Stimulated activated CD8-positive, alpha-beta memory T cell treated with anti-CD3 and anti-CD28 coated beads, Interleukin-4, amount 100 ng/mL, for 1 hour (primary cell): ENCODE measurements at places on chromosomes 12 and 14.

- DNase-seq = peak; percentile 82
Observed at GRCh38 chr14:50860478-50861086, 11.3 kb upstream of the ABHD12B start.

GRCh38 chr14:89641495-89642175 is 224.6 kb upstream of the FOXN3 start:
- DNase-seq = no peak

- DNase-seq = no peak
Observed at GRCh38 chr14:64725261-64725815, 21.1 kb downstream of the PLEKHG3 start.

DNA sequence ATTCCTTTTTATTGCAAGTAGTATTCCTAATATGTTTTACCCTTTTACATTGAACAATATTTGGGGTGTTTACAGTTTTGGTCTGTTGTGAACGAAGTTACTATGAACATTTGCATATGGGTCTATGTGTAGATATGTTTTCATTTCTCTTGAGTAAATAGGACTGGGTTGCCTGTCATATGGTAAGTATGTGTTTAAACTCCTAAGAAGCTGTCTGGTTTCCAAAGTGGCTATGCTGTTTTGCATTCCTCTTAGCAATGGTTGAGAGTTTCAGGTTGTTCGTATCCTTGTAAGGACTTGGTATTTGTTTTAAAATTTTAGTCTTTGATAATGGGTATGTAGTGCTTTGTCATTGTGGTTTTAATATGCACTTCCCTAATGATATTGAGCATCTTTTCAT is 6.3 kb downstream of the METAP2 start:
- DNase-seq = no peak

GRCh38 chr14:88904864-88905263 is 80.4 kb downstream of the TTC8 start:
- DNase-seq = no peak

DNA sequence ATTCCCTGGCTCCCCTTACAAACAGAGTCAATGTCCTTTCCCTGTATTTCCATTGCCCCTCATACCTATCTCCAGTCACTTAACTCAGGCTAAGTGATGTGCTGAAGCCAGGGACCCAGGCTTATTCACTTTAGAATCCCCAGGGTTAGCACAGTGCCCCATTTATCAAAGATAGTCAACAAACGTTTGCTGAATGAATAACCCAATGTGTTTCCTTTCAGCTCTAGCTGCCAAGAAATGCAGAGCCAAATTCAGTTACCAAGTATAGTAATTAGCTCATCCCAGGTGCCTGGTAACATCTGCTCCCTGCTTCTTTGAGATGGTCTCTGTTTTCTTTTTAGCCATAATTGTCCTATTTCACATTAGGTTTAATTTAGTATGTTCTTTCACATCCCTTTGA is 189.5 kb downstream of the PHLDA1 start:
- no peak for DNase-seq

DNA sequence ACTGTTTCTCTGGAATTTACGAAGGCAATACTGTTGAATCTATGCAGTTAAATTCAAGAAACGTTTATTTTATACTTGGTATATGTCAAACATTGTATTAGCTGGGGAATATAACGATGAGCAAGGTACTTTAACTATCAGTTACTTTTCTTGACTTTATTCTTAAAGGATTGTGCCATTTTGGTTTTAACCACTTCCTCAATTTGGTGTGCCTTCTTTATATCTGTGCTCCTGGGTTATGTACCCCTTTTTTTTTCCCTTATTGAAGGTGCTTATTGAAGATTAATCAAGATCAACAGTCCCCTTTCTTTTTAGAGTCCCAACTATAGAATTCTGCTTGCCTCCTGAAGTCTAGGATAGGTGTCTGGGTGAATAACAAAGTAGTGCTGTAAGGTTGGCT is 5.8 kb downstream of the RAB21 start:
- no peak for DNase-seq

GRCh38 chr12:52255926-52256583 is 18.4 kb upstream of the KRT86 start:
- DNase-seq = no peak

- no peak for DNase-seq
Observed at GRCh38 chr14:99878563-99878962, 85.3 kb downstream of the EML1 start.

DNA sequence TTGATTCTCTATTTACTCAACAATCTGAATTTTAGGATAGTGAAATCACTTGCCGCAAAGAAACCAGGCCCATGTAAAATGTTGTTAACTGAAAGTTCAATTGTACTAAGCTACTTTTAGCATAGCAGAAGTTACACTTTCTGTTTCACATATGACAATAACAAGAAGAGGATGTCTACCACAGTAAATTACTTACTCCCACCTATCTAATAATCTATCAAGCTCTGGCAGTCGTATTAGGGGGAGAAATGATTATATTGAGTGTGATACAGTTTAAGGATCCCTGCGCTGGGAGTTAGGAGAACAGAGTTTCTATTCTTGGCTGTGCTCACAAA is 66.5 kb upstream of the CAND1 start:
- DNase-seq = no peak

DNA sequence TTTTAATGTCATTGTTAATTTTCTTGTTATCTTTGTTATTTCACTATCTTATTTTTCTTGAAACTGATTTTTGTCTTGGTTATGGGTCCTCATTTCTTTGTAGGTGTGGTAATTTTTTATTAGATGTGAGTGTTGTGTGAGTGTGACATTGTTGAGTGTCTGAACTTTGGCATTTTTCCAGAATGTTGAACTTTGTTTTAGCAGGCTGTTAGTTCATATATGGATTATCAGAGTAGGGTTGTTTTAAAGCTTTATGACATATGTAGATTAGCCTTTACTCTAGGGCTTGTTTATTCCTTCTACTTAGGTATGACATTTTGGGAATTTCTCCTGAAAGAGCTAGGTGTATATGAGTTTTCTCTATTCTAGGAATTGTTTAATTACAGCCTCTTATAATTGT is 103.9 kb downstream of the ARID2 start:
- no peak for DNase-seq

- no peak for DNase-seq
Observed at GRCh38 chr12:958588-959123, 9.2 kb upstream of the RAD52 start.

DNA sequence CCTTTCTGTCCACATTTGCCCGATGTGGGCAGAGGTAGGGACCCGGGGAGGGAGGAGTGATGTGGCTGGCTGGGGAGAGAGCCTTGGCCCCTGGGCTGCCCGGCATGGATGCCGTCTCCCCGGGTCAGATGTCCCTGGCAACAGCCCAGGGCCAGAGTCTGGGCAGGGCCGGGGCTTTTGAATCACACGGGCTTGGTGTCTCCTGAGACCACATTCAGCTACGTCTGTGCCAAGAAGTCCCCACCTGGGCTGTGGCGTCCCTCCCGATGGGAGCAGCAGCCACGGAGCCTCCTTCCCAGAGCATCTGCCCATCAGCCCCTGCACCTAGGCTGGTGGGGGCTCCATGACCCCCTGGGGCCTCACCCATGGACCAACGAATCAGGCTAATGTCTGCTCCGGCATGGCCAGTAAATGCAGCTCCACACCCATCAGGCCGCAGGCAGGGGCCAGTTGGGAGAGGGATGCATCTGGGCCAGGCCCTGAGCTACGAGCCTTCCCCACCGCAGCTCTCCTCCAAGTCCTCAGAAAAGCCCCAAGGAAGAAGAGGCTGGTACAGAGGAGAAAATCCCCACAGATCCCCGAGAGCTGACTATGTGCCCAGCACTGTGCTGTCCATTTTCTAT is 109.4 kb downstream of the RFLNA start:
- no peak for DNase-seq

- DNase-seq = no peak
Observed at GRCh38 chr12:89645434-89645833, 63.2 kb downstream of the ATP2B1 start.

GRCh38 chr14:71749613-71750238 is 182.5 kb upstream of the RGS6 start:
- no peak for DNase-seq

GRCh38 chr12:39830852-39831520 is 211.4 kb upstream of the ABCD2 start:
- DNase-seq = no peak

GRCh38 chr12:4027412-4027811 is 154.2 kb upstream of the PARP11 start:
- peak; percentile 41 for DNase-seq

GRCh38 chr12:88955531-88955930 is 375.3 kb upstream of the KITLG start:
- DNase-seq = no peak

- no peak for DNase-seq
Observed at GRCh38 chr12:113422030-113422885, at the start of gene SDSL. Gene SDSL (plus strand): TSS chr12:113422380. CDS start chr12:113427983, 5,603 bp downstream.

DNA sequence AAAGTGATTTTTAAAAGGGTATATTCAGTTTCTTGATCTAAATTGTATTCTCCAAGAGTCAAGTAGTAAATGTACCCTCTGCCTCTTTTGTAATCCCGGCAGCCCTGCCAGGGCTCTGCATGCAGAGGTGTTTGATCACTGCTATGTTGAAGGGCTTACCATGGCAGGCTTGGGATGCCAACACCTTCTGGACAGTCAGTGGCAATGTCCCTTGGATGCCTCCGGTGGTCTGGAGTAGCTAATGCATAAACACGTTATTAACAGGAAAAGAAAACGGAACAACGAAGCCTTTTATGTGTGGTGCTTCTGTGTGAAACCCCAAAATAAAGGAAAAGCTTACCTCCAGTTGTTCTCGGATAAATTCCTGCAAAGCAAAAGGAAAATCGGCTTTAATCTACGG is 19.9 kb downstream of the EIF2B2 start:
- no peak for DNase-seq

- no peak for DNase-seq
Observed at GRCh38 chr12:128316973-128317526, 50.1 kb downstream of the TMEM132C start.

DNA sequence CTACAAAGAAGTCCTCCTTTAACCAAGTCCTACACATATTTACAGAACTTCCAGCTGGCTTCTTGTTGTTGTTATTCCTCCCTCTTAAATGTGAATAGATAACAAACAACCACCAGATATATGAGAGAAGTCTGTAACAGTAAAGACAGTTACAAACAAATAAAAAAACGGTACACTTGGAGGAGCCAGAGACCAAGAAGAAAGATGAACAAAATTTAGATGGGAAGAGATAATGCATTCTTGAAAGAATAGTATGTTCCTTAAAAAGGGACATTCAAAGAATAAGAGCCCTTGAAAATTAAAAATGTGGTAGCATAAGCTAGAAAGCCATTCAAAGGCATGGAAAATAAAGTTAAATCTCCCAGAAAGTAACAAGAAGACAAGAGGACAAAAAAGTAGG is 25.9 kb downstream of the SLCO1A2 start:
- no peak for DNase-seq
